NCI-H2081 (cell line): ENCODE measurements at places on chromosomes 12 and 14.

DNA sequence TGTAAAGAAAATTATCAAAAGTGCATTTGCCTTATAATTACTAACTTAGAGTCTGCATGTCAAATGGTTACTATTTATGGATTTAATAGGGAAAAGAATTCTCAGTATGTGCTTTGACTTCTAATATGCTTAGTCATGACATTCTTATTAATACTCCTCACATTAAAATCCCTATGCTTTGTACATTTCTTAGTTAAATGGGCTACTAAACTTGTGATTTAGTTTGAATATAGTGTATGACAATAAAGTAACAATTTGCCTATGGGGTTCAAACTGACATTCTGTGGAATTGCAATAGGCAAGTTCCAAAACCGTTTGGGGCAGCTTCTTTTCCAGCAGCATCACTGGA is 361.9 kb upstream of the TMTC1 start:
- DNase-seq, result no peak

- no peak for DNase-seq
Observed at GRCh38 chr14:50844391-50844790, 13.4 kb upstream of the NIN start.

- no peak for DNase-seq
Observed at GRCh38 chr14:104249706-104250105, 111.3 kb downstream of the KIF26A start.

DNA sequence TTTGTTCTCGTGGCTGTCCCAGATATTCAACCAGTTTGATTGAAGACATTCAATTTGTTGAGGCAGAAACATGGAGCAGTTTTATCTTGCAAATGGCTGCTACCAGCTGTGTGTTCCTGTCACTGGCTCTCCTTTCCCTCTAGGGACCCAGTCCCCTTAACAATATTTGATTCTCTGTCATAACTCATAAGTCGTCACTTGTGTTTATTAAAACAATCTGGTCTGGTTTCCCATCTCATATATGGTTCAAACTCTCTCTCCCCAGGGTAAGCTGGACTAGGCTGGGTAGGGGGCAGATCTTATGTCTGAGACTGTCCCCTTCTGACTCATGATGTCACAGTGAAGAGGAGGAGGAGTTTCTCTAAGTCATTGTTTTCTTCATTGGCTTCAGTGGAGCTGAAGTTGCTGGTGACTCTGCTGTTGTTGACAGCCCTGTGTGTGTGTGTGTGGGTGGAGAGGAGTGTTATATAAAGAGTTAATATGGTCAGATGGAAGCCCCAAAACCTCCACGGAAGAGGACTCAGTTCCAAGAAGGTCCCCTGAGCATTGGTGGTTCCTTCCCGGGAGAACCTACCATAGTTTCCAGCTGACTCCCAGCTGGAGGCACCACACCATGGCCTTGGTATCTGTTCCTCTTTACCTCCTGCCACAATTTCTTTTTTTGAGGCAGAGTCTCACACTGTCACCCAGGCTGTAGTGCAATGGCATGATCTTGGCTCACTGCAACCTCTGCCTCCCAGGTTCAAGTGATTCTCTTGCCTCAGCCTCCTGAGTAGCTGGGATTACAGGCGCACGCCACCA is 16.1 kb upstream of the GNG2 start:
- DNase-seq, result no peak

DNA sequence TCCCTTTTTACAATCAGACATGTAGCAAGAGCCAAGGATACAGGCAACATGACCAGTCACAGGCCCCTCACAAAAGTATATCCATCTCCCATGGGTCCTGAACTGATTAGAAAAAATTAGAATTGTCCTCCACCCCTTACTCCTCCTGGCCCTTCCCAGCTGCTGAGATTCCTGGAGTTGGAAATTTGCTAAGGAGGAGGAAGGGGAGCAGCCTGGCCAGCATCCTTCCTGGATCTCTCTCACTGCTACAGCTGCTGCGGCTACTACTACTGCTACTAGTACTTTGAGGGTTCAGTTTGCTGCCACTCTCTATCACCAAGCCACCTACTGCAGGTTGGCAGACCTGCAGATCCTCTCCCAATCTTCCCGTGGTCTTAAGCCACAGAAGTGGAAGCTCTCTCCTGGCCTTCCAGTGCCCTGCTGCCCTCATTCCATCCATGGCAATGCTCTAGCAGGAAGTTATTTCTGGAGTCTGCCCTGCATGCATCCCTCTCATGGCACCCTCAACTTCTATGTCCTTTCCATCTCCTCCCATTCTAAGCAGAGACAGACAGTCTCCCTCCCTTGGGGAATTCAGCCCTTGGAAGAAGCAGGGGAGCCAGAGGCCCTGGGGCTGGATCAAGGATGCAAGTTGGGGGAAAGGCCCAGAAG is 1.0 kb downstream of the ITGA7 start:
- no peak for DNase-seq
